Activated T-cell treated with anti-CD3 and anti-CD28 coated beads, Interleukin-2, amount 50 U/mL, for 4 hours (primary cell): ENCODE measurements at places on chromosomes 11 and 22.

GRCh38 chr11:22554221-22554620 is 71.4 kb downstream of the FANCF start:
- no peak for DNase-seq

- no peak for DNase-seq
Measured at GRCh38 chr11:20861322-20861721, 191.9 kb downstream of the NELL1 start.

- no peak for DNase-seq
Measured at GRCh38 chr11:95832763-95833162, 42.5 kb downstream of the CEP57 start.

DNA sequence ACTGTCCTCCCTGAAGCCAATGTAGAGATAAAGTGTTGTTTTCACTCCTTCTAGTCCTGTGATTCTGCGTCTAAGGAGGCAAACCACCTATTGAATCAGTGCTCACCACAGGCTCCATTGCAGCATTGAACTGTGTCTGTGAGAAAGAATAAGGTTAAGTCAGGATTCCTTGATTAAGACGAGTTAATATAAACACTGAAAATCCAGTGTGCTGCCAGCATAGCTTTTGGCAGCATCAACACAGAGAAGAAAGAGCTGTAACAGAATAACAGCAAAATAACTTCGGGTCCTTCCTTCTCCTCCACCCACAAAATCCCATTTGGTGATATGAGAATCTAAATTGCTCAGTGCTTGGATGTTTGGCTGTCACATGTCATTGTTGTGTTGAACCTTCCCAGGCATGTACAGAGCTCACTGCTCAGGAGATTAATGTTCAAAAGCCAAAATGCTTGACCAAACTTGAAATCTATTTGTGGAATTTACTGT is 185.2 kb upstream of the DDI1 start:
- DNase-seq: no peak

DNA sequence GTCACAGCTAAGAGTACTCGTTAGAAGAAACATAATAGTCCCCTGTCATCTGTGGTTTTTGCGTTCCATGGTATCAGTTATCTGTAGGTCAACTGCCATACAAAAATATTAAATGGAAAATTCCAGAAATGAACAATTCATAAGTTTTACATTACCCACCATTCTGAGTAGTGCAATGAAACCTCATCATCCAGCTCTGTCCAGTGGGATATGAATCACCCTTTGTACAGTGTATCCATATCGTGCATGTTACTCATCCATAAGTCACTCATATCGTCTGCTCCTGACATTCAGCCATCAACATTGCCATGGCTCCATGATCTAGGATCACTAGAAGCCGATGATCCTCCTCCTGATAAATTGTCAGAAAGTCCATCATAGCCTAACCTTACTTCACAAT is 174.9 kb upstream of the C11orf87 start:
- DNase-seq: no peak

GRCh38 chr22:30043161-30043560 is 37.1 kb upstream of the HORMAD2 start:
- no peak for DNase-seq

GRCh38 chr11:117620086-117620485 is 176.9 kb downstream of the DSCAML1 start:
- no peak for DNase-seq

- no peak for DNase-seq
Measured at GRCh38 chr11:36619502-36619901, 21.5 kb upstream of the RAG2 start.

DNA sequence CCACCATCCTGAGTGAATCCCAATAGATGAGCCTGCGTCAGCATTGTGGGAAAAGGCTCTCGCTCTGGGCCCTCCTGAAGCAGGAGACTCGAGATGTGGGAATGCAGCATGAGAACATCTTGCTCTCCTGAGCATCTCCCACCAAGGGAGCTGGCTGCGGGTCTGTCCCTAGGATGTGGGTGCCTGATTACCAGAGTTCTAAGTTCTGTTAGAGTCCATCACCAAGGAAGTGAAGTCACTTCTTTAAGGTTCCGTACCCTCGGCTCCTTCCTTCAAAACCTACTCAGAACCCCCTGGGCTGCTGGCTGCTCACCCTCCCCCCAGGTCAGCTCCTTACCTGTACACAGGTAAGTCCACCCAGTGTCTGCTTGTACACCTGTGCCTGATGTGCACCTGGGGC is 100.5 kb upstream of the IGLL5 start:
- no peak for DNase-seq

- no peak for DNase-seq
Measured at GRCh38 chr22:20952544-20953341, 14.3 kb upstream of the AIFM3 start.

DNA sequence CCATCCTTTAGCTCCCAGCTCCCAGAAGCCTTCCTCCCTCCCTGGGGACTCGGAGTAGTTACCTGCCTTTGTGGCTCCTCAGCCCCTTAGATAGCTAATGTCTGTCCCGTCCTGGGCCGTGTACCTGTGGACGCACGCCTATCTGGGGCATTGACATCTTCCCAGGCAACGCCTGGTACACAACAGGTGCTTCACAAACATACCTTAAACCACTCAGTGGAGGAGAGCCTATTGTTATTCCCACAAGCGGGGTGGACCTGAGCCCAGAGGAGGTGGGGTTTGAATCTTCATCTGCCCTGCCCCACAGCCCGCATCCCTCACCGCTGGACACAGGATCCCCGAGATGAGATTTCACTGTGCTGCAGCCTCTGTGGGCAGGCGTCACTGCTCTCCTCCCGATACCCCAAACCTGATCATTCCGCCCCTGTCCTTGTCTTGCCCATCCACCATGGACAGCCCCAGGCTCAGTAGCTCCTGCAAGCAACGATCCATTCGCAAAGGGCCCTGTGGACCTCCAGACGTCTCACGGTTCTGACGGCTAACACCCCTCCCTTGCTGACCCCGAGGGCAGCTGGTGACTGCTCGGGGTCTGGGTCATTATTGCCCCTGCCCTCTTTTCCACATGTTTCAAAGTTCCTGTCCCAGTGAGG is 73.8 kb upstream of the SHISAL1 start:
- no peak for DNase-seq

DNA sequence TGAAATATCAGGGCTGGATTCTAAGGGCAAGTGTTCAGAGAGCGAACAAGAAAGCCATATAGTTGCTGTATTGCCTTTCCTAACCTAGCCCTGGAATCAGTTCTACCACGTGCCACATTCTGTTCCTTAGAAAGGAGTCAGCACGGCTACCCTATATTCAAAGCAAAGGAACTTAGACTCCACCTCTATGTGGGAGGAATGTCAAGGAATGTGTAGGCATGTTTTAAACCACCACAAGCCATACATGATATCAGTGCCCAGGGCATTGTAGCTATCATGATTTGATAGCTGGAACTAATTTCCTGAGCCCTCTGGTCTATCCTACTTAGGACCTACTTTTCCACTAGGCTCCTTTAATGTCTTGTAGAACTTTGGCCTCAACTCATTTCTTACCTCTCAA is 2.5 kb upstream of the EIF4ENIF1 start:
- no peak for DNase-seq

DNA sequence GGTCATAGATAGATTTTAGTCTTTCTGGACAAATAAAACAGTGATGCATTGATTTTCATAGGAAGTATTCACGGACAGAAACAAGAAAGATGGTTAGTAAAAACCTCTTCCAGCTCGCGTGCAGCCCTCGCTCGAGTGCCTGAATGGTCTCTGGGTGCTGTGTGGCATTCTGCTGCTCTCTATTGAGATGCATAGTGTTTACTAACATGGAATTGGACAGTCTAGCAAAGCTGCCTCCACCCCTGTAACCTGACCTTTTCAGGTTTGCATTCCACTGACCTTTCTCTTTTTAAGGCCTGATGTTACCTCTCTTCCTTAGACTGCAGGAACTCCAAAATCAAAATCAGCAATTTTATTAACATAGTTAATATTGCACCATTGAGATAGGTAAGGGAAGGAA is 643.4 kb downstream of the JRKL start:
- no peak for DNase-seq

GRCh38 chr22:44488354-44488753 is 9.7 kb downstream of the RTL6 start:
- no peak for DNase-seq

GRCh38 chr11:45045683-45046471 is 95.2 kb upstream of the TP53I11 start:
- DNase-seq: no peak

- no peak for DNase-seq
Measured at GRCh38 chr22:40387746-40388145, 17.4 kb downstream of the SGSM3 start.

DNA sequence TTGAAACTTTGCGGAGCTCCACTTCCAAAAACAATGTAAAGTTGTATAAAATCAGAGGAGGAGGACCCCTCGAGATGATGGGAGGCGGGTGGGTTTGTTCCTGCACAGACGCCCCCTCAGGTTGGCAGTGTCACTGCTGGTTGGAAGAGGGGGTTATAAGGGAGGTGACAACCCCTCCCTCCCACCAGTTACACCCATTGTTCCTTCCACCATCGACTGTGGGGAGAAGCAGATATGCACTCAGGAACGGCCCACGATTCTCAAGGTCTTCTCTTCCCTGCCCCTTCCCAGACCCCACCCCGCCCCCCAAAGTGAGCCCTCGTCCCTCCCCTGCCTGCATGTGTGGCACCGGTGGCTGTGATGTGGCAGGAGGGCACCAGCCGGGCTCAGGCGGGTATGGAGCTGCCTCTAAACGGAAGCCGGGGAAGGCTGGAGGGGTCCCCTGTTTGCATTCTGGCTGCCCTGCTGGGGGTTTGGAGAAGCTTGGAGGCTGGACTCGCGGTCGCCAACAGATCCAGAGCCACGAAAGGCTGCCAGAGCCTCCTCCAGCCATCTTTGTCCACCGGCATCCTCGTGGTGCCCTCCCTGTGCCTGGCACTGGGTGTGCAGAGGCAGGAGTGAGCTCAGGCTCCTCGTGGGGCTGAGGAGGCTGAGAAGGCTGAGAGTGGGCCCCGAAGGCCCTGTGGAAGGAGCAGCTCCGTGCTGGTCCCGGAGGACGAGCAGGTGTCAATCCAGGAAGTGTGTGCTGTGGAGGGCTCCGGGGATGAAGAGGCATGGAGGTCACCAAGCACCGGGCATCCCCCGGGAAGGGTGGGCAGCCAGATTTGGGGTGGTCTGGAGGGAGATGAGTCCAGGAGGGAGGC is 778 bp downstream of the KDELR3 start:
- no peak for DNase-seq

DNA sequence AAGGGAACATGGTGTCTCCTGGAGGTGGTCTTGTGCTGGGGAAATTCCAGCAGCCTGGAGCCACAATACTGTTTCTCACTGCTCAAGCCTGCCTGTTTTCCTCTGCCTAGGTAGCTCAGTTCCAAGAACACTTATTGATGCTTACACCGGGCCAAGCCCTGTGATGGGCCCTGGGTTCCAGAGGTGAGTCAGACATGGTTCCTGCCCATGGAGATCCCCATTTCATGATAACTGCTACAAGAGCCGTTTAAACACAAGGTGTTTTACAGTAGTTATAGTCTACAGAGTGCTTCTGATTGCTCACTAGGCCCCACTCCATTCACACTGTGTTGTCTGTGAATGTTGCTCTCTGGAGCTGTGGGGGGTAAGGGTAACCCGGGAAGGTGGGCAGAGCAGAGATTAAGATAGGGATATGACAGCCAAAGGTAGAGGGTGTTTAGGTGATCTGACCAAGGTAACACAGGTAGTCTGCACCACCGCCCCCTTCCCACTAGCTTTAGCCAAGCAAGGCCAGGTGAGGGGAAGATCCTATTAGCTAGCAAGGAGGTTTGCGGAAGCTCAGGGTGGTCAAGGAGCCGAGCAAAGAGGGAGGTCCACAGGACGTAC is 696 bp upstream of the MICAL2 start:
- DNase-seq: no peak
